Activated CD8-positive, alpha-beta memory T cell treated with anti-CD3 and anti-CD28 coated beads for 1 hour (primary cell): ENCODE measurements at places on chromosomes 4 and X.

GRCh38 chr4:156820931-156821330 lies 150.7 kb downstream of the PDGFC start:
- no peak for DNase-seq

GRCh38 chr4:164446516-164446915 lies 307.4 kb upstream of the SMIM31 start:
- no peak for DNase-seq

DNA sequence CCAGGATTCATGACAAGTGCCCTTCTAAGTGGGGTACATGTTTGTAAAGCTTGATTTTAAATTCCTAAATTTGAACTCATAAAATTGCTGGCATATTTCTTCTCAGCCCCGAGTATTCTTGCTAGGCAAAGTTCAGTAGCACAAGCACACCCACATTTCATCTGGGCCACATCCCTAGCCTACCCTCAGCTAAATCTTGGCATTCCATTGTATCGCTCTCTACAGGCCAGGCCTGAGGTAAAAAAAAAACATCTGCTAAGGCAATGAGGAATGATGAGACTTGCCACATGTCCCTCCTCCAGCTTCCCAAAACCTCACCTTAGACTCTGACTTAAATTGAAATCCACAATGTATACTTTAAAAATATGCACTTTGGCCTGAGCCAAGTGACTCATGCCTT lies 51.4 kb upstream of the VCX3B start:
- no peak for DNase-seq

- no peak for DNase-seq
Observed at GRCh38 chr4:174538876-174539250, 16.6 kb upstream of the HPGD start.
